ENCODE measurements at places on chromosomes 2 and 18. TPM values are rescaled to one million over a fixed set of nuclear protein-coding genes. Genes with fewer than 3 reads are reported as not detected.

The ASXL3 gene
- total RNA-seq: not detected

- peak; percentile 58 for DNase-seq
Measured at GRCh38 chr2:37893327-37893726, 31.8 kb upstream of the RMDN2 start.

GRCh38 chr2:219752726-219753125 lies 125.3 kb downstream of the SLC4A3 start:
- DNase-seq: no peak

DNA sequence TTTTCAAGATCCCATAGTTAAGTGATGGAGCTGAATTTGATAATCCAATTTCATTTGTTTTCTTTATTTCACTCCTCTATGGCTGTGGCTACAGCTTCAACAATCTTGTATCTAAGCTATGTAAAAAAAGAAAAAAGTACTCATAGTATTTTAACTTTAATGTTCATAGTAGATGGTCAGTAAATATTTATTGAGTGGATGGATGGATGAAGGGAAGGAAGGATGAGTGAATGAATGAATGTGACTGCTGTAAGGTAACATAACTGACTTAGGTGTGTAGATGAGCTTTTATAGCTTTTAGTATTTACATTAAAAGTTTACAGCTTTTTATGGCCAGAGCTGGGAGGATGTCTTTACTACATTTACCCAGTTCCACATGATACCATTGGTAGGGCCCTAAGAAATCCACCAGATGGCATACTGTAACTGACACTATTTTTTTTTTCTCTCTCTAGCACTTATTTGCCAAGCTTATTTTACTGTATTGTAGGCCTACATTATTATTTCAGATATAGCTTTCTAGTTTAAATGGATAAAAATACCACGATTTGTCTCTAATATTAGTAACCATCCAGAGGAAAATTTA lies 13.4 kb upstream of the HRH4 start:
- peak; percentile 2 for DNase-seq

- no peak for DNase-seq
Measured at GRCh38 chr2:170005702-170006101, 172.2 kb upstream of the MYO3B start.

The SCYGR4 gene
- not detected for total RNA-seq

- DNase-seq: no peak
Measured at GRCh38 chr2:106996171-106996769, 110.3 kb upstream of the ST6GAL2 start.

GRCh38 chr2:44929159-44929734 lies 12.3 kb upstream of the SIX3 start:
- no peak for DNase-seq

DNA sequence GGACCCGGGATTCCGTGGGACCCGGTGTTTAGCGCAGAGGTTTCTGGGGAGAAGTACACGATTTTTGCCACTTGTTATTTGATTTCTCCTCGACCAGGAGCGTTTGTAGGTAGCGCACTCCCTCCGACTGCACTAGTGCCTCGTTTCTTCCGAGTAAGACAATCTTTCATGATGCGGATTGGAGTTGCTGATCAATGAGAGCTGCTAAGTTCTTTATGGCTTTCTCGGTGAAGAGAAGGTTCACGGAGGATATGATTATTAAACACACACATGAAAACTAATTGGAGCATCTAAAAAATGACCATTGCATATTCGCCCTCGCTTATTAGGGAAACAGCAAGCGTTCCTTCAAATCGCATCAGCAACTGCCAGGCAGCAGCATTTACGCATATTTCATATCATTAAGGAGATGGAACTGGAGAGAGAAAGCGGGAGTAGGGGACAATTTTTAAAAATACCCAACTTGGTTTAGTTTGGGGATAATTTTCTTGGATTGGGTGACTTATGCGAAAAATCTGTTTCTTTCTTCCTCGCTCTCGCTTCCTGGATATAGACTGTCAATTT lies 616 bp downstream of the EML6 start:
- DNase-seq: peak; percentile 36

DNA sequence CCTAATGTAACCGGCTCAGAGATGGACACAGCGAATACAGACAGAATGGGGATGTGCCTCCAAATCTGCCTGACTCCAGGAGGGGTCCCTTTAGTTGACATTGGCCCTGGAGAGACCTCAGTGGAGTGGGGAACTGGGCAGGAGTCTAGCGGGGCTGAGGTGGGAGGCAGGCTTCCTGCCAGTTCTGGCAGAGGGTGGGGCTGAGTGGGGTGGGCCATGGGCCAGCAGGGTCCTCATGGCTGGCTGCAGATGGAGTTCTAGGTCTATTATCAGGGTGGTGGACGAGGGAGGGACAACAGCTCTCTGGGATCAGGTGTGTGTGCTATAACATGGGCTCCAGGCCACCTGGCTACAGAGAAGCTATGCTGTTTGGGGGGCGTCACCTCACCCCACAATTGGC lies 21.1 kb downstream of the PROC start:
- no peak for DNase-seq

DNA sequence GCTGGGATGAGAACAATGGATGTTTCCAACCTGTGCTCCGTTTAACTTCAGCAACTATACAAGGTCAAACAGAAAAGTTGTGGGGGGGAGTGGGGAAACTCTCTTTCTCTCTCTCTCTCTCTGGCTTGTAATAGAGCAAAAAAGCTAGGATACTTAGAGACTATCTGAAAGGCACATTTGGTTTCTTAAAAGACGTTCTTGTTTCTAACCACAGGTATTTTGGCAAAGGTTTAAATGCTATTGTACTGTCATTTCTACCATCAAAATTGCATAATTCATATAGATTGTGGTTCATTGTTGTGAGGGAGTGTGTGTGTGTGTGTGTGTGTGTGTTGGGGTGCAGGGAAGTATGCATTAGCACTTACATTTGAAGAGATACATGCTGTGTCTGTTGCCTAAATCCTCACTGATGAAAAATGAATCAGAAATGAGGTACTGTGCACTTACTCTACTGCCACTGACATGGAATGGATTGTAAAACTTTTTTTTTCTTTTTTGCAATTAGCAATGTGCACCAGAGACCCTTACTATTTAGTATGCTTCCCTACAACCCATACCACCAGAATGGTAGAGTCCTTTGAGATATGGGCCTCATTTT lies 841.0 kb upstream of the PIK3C3 start:
- DNase-seq: peak; percentile 23

The CD8B2 gene
- total RNA-seq: 0.10 TPM

The MC5R gene
- total RNA-seq: not detected

DNA sequence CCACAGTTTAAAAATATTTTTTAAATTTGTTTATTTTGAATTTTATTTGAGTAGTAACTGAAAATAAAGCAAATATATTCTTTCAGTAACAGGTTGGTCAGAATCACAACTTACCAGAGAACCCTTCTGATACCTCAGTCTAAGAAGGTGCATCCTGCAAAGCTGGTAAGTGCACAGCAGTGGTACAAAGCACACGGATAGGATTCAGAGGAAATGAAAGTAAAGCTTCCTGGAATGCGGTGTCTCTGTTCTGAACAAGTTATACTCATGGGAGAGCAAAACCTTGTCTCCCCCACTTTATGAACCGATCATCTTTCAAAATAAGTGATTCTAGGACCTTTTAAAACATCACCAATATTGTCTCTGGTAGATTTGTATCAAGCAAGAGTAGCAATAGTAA lies 398.3 kb downstream of the TMX3 start:
- peak; percentile 81 for DNase-seq

The G6PC2 gene
- not detected for total RNA-seq

The KCNJ3 gene
- total RNA-seq: not detected

The DSG3 gene
- not detected for total RNA-seq

The NFE2L2 gene
- total RNA-seq: 66.0 TPM

All from M059J (cell line).